ENCODE measurements at places on chromosomes 12 and 14. TPM values are rescaled to one million over a fixed set of nuclear protein-coding genes. Genes with fewer than 3 reads are reported as not detected.

RFX4 gene
- not detected for total RNA-seq

CACNA2D4 gene
- 1.7 TPM for total RNA-seq

LMBR1L gene
- total RNA-seq, result 44.4 TPM

DBX2 gene
- not detected for total RNA-seq

NRIP2 gene
- not detected for total RNA-seq

IFNG-AS1 gene
- not detected for total RNA-seq

CNOT2 gene
- 58.7 TPM for total RNA-seq

RASSF9 gene
- not detected for total RNA-seq

IKZF4 gene
- 8.5 TPM for total RNA-seq

SPRYD3 gene
- total RNA-seq, result 47.5 TPM

IFNG gene
- 0.44 TPM for total RNA-seq

KRT78 gene
- not detected for total RNA-seq

DNA sequence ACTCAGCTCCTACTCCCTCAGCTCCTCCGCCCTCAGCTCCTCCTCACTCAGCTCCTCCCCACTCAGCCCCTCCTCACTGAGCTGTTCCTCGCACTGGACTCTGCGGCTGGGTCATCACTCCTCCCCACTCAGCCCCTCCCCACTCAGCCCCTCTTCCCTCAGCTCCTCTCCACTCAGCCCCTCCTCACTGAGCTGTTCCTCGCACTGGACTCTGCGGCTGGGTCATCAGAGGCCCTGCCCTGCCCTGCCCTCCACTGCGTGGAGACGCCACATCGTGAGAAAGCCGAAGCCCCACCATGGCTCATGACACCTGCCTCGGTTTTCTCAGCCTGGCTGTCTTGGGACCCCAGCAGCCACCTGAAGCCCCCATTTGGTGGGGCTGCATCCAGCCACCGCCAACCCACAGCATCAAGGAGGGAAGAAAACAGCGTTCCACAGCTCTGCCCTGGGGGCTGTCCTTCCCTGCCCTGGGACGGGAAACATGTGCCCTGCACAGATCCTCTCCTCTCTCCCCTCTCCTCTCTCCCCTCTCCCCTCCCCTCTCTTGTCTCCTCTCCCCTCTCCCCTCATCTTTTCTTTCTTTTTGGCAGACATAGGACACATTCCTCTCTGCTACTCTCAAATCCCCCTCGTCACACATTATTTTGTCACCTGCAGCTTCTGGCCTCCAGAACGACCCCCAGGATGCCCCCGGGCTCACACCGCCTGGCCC is 17.7 kb downstream of the NOC4L start:
- no peak for DNase-seq

DNA sequence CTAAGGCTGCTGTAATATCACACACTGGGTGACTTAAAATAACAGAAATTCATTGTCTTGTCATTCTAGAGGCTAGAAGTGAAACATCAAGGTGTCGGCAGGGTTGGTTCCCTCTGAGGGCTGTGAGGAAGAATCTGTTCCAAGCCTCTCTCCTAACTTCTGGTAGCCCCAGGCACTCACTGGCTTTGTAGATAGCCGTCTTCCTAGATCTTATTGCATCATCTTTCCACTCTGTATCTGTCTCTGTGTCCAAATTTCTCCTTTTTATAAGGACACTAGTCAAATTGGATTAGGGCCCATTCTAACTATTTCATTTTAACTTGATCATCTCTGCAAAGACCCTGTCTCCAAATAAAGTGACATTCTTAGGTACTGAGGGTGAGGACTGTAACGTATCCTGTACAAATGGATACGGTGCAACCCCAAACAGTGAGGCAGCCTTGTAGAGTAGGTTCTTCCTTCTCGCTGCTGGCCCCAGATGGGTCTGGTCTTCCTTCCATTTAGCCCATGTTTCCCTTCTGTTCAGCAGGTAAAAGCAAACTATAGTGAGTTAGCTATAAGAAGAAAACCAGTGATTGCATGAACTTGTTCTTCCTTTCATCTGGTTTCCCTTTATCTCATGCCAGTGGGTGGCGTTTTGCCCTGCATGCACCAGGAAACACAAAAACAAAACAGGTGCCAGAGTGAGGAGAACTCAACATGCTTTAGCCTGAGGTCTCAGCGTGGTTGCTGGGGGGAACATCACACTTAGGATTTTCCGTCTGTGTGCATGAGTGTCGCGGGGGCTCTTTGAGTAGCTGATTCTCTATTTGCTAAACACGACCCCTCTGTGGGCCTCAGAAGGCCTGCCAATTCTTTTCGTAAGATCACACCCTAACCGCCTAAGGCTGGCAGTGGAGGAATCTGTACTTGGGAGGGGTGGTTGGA is 19.5 kb downstream of the TTC9 start:
- DNase-seq, result no peak

DNA sequence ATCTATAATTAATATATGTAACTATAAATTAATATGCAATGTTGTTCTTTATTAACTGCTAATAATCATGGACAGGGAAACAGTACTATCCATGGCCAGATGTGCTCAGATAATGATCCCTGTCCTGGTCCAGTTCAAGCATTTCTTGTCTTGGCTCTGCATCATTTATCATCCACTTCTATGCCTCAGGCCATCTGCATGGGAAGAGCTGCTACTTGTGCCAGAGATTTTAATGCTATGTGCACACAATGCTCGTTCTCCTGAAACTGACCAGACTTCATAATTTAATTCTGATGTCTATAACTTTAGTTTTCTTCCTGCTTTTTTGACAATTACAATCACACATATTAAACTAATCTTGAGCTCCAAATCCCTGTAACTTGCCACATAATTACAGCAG is 11.2 kb upstream of the TMX1 start:
- no peak for DNase-seq

DNA sequence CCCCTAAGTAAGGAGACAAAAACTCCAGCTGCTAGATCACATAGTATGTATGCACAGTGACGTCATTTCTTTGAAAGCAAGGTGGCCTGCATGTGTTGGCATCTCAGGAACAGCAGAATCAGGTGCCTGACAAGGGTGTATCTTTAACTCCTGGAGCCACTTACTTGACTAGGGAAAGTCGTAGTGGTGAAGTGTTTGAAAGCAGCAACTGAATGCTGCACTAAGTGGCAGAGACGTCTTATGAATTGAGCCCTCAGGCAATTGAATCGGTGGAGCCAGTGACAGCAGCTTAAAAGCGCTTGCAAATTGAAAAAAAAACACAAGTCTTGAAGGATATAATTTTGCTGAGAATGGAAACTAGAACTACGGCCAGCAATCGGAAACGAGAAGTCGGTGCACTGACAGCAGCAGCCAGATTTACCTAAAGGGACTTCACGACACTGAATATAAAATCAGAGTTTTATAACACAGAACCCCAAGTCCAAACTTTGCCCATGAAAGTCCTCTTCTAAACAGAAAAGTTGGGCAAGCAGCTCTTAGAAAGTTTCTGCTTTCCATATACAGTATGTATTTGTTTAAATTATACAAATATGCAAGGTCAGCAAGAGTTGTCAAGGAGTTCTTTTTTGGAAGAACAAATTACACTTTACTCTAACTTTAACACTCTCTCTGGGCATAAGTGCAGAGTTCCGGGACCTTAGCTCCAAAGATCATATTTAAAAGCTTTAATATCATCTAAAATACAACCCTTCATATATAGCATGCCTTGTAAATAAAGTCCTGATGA is 1.1 kb downstream of the IGF1 start:
- no peak for DNase-seq

- no peak for DNase-seq
These were observed 24.2 kb upstream of the LRP1-AS start for GRCh38 chr12:57171668-57172067.

DNA sequence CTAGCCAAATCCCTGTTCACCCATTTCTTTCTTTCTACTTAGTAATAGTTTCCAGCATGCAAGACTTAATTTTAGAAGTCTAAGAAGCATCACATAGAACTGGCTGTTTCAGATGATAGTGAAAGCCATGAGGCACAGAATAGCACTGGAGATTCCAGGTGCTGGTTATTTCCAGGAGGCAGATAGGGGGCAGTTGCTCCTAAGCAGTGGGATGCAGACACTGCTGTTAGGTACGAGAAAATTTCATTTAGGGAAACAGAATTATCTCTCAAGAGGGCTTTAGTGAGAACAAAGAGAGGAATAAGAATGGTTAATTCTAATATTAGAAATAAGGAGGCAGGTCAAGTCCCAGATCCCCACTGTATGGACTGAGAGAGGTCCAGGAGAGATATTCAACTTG is 3.6 kb upstream of the MDGA2 start:
- DNase-seq, result no peak

DNA sequence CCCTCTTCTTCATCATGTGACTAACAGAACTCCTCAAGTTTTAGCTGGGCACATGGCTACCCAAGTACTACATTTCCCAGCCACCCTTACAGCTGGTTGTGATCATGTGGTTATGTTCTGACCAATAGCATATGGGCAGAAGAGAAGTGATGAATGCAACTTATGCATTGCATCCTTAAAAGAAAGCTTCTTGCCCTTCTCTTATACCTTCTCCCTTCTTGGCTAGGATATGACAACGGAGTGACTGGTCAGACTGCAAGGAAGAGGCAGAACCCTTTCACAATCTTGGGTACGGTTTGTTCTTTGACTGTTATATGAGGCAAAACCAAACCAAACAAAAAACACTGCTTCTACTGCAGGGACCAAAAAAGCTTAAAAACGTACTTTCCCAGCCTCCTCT is 66.5 kb upstream of the MAX start:
- DNase-seq, result peak; percentile 37

DNA sequence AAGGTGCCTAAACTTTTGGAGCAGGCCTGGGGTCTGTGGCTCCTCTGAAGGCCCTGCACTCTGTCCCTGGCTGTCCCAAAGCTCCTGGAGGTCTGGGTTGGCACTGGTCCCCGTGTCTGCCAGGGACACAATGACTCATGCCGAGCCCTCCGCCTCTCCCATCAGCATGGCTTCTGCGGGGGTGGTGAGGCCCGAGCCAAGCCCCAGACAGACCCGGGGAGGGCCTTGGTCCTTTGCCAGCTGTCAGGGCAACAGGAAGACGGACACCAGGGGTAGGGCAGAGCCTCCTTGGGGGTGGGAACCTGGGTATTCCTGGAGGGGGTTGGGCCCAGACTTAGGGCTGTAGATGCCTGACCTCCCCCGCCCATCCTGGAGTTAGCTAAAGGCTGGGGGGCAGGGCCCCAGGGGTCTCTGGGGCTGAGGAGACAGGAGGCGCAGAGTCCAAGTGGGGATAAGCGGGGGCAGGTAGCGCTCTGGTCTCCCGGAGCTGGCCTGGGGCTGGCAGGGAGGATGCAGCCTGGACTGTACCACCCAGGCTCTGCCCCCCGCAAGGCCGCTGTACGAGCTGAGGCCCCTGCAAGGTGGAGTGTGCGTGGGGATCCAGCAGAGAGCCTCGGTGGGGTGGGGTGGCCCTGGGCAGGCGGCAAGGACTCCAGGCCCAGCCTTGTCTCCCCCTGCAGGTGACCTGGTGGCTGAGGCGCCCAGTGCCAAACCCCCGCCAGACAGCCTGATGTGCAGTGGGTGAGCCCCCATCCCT is 16.4 kb upstream of the PUS1 start:
- DNase-seq, result peak; percentile 57

DNA sequence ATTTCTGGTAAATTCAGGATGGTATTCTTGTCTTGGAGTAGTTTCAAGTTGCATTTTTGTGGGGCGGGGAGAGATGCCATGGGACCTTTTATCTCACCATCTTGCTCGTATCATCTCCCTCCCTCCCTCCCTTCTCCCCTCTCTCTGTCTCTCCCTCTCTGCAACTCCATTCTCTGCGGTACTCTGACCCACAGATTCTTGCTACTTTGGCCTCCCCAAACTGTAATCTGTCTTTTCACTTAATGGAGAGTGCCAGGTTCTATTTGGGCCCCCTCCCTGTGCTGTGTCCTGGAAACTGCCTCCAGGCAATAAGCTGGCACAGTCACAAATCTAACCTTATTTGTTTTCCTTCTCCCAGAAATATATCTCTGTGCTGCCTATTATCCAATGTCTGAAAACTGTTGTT is 175.2 kb downstream of the PAWR start:
- no peak for DNase-seq

- DNase-seq, result peak; percentile 47
These were observed 106.2 kb upstream of the NAV3 start for GRCh38 chr12:77724367-77724957.

GRCh38 chr14:66117600-66117999 is 368.6 kb upstream of the CCDC196 start:
- peak; percentile 31 for DNase-seq

DNA sequence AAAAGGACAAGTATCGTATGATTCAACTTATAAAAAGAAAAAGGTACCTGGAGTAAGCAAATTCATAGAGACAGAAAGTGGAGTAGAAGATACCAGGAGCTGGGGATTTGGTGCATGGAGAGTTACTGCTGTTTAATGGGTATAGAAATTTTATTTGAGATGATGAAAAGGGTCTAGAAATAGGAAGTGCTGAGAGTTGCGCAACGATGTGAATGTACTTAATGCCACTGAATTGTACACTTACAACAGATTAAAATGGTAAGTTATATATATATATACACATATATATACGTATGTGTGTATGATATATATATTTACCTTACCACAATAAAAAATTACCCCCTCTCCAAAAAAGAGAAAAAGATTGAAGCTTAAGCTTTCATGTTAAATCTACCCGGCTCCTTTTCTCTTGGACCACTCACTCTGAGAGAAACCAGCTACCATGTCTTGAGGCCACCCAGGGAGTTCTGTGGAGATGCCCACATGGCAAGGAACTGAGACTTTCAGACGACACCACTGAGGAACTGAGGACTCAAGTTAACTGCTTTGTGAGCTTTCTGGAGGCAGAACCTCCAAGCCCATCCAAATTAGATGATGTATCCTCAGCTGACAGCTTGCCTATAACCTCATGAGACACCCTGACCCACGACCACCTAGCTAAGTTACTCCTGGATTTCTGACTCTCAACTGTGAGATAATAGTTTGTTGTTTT is 130.0 kb upstream of the BTG1 start:
- DNase-seq, result no peak

GRCh38 chr14:88572117-88572516 is 9.3 kb downstream of the ZC3H14 start:
- no peak for DNase-seq

DNA sequence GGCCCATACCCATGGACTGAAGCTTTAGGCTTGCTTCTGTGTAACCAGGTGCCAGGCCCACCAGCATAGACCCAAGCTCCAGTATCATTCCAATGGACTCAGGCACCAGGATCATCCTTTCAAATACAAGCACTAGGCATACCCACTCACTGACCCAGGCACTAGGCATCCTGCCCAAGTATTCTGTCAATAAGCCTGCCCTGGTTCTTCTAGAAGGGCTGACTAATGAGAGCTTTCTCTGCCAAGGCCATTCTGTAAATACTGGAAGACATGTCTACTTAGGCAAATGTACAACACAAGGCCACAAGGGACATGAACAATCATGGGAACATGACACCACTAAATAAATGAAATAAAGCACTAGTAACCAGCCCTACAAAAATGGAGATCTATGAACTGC is 352.2 kb downstream of the FSCB start:
- no peak for DNase-seq

- DNase-seq, result no peak
These were observed 365.1 kb downstream of the MED13L start for GRCh38 chr12:115912440-115912839.

GRCh38 chr14:65502676-65503124 is 90.2 kb downstream of the FUT8 start:
- peak; percentile 3 for DNase-seq

- peak; percentile 62 for DNase-seq
These were observed at the start of gene SIX1 for GRCh38 chr14:60648934-60649874. SIX1 (minus strand) TSS chr14:60649477; CDS start chr14:60649189, 288 bp downstream.
